ENCODE measurements at places on chromosomes 7 and 10. TPM values are rescaled to one million over a fixed set of nuclear protein-coding genes. Genes with fewer than 3 reads are reported as not detected.

- no peaks in the 10 kb centered on the region for H3K36me3 ChIP-seq
- H3K4me3 ChIP-seq: peak overlapping the region; percentile 100
- peak overlapping the region; percentile 100 for H3K27ac ChIP-seq
- peak; percentile 84 for DNase-seq
- H3K27me3 ChIP-seq: no peaks in the 10 kb centered on the region
- H3K4me1 ChIP-seq: peaks cover 3% of the 10 kb centered on the region
Measured at GRCh38 chr10:86757113-86757972, 924 bp downstream of the BMPR1A start.

GRCh38 chr7:45443263-45443662 lies 130.9 kb upstream of the ADCY1 start:
- H3K27ac ChIP-seq: no peak overlapping the region
- H3K4me3 ChIP-seq: no peak overlapping the region
- H3K27me3 ChIP-seq: peaks cover 1% of the 10 kb centered on the region
- no peaks in the 10 kb centered on the region for H3K36me3 ChIP-seq
- no peak for DNase-seq

DNA sequence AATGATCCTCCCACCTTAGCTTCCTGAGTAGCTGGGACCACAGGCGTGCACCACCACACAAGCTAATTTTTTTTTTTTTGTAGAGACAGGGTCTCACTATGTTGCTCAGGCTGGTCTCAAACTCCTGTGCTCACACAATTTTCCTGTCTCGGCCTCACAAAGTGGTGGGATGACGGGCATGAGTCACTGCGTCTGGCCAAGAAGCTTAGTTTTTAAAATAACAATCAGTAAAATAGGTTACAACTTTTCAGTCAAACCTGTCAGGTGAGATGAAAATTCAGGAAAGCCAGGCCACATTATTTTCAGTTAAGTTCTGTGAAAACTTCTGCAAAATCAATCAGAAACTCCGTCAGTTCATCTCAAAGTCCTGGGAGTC lies 55.4 kb downstream of the FAM241B start:
- H3K27ac ChIP-seq: no peak overlapping the region
- no peak for DNase-seq
- H3K36me3 ChIP-seq: no peaks in the 10 kb centered on the region
- no peaks in the 10 kb centered on the region for H3K27me3 ChIP-seq
- H3K4me1 ChIP-seq: no peaks in the 10 kb centered on the region

DNA sequence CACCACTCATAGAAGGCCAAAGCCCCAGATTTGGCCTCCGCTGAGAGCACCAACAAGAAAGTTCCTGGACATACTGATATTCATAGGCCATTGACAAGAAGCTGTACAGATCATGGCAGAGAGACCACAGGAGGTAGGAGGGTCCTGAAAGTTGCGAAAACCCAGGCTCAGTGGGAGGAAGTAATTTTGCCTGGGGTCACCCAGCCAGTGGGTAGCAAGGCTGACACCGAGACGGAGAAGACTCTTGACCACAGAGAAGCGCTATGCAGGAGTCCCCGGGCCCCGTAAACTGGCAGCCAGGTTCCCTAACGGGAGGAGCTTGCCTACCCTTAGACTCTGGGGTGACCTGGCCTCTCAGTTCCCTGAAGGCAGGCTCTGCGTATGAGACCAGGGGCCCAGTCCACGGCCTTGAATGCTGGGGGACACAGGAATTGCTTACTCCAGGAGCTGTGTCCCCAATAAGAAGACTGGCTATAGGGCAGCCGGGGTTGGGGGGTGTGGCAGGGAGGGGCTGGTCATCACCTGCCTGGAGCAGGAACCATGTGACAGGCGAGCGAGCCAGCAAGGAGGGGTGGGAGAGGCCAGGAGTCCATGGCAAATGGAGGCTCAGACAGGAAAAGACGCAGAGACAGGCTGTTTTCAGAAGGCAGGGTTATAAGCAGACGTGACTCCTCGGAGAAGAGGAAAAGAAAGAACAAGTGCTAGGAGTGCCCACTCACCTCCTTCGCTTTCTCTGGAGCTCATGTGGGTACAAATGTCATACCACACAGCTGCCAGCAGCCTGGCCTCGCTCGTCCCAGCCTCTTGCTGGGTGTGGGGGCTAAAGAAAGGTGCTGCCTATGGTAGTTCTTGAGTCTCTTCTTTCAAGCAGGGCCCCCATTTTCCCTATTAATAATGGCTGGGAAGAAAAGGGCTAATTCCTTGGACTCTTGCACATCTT lies 24.6 kb upstream of the NPFFR1 start:
- no peak overlapping the region for H3K27ac ChIP-seq
- H3K27me3 ChIP-seq: no peaks in the 10 kb centered on the region
- H3K36me3 ChIP-seq: no peaks in the 10 kb centered on the region
- no peaks in the 10 kb centered on the region for H3K4me1 ChIP-seq

DNA sequence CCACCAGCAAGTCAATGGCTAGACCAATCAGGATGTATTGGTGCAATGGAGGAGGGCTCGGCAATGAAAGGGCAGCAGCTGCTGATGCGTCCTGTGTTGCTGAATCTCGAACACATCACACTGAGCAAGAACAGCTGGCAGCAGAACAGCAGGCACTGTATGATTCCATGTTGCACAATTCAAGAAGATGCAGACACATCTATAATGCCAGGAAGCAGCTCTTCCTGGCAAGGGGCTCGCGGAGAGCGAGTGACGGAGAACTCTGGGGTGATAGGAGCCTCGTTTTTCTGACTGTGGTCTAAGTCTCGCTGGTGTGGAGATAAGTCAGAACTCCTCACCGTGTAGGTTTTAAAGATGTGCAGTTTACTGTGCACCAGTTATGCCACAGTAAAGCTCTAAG lies 24.8 kb upstream of the PFKP start:
- H3K27me3 ChIP-seq: no peaks in the 10 kb centered on the region
- no peaks in the 10 kb centered on the region for H3K4me1 ChIP-seq
- no peak overlapping the region for H3K4me3 ChIP-seq
- H3K27ac ChIP-seq: no peak overlapping the region

GRCh38 chr7:75981203-75981452 lies 13.3 kb downstream of the TMEM120A start:
- no peak overlapping the region for H3K27ac ChIP-seq
- no peaks in the 10 kb centered on the region for H3K4me1 ChIP-seq
- H3K27me3 ChIP-seq: no peaks in the 10 kb centered on the region
- H3K36me3 ChIP-seq: peaks cover 8% of the 10 kb centered on the region
- no peak overlapping the region for H3K4me3 ChIP-seq

GRCh38 chr7:2883101-2883500 lies 39.0 kb upstream of the GNA12 start:
- no peak overlapping the region for H3K4me3 ChIP-seq
- DNase-seq: no peak
- no peaks in the 10 kb centered on the region for H3K36me3 ChIP-seq
- no peaks in the 10 kb centered on the region for H3K4me1 ChIP-seq

GRCh38 chr10:42594246-42594650 lies 44.1 kb downstream of the ZNF33B start:
- no peak overlapping the region for H3K27ac ChIP-seq
- H3K4me1 ChIP-seq: no peaks in the 10 kb centered on the region
- peaks cover 6% of the 10 kb centered on the region for H3K36me3 ChIP-seq

PRPS1L1 gene
- not detected for total RNA-seq

ERVW-1 gene
- not detected for total RNA-seq

Data from aorta (tissue), 5 donors.